ENCODE measurements at places on chromosomes 2 and 18.

GRCh38 chr2:236527159-236527630 lies 42.4 kb upstream of the ACKR3 start:
- DNase-seq = no peak

GRCh38 chr2:117712684-117713083 lies 101.8 kb upstream of the DDX18 start:
- DNase-seq = no peak

DNA sequence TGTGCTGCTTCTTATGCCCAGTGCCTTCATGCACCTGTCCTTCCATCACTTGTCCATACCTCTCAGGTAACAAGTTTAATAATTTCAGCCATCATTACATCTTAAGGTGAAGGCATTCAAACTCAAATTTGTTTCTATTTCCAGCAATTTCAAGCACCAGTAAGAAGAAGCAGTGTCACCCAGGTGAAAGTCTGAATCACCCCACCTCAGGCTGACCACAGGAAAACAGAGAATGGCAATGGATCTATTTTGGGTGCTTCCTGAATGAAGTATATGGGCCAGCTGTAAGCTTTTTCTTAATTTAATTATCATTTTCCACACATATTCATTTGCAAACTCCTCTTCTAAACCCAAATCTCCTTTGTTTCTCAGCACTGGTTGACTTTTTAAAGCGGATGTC lies 372.7 kb upstream of the SOX11 start:
- DNase-seq = no peak

DNA sequence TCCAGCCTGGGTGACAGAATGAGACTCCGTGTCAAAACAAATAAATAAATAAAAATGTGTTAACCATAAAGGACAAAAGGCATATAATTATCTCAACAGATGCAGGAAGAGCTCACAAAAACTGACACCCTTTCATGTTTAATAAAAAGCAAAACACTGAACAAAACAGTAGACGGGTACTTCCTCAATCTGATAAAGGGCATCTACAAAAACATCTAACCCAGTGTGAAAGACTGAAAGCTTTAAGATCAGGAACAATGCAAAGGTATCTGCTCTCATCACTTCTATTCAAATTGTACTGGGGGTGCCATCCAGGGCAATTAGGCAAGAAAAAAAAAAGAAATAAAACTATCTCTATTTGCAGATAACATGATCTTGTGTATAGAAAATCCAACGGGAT lies 11.7 kb upstream of the NCL start:
- DNase-seq = no peak

- no peak for DNase-seq
These were observed 75.6 kb downstream of the C1QL2 start for GRCh38 chr2:119082821-119083400.

DNA sequence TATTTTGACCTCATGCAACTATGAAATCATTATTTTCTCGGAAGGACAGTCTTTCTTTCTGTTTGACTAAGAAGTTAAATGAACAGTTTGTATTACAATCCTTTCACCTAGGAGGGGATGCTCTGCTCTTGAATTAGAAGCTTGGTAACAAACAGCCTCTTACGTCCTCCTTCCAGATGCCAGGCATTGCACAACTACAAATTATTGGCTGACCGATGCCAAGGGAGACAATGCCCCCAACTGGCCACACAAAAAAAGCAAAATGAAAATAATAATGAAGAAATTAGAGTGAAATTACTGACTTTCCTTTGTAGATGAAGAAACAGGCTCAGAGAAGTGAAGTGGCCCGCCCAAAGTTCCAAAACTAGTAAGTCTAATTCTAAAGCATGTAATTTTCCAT lies 177.9 kb downstream of the CYRIA start:
- DNase-seq = no peak

DNA sequence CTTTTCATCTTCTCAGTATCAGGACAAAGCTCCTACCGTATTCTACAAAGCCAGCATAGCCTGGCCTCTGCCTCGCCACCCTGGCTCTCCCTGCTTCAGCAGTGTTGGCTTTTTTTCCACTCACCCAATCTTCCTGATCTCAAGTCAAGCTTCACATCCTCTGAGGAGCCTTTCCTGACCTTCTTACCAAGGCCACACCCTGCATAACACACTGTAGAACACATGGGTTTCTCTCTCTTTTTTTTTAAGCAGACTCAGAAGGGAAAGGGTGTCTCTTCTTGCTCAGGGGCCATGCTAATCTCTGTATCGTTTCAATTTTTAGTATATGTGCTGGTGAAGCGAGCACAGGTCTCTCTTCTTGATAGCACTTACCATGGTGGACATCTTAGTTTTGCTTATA lies 15.2 kb downstream of the FBXO36 start:
- no peak for DNase-seq

DNA sequence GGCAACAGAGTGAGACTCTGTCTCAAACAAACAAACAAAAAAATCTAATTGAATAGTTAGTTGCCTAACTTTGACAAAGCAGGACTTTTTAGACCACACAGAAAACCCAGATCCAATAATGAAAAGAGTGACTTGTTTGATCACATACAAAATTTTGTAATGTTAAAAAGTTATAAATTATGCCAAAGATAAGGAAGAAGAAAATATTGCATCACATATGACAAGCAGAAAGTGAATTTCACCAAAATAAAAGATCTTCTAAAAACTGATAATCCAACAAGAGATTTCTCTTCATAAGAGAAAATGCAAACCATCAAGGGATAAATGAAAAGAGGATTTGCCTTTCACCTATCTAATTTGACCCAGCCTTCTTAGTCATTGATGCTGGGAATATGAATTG lies 2.8 kb upstream of the RMP24 start:
- DNase-seq = no peak

DNA sequence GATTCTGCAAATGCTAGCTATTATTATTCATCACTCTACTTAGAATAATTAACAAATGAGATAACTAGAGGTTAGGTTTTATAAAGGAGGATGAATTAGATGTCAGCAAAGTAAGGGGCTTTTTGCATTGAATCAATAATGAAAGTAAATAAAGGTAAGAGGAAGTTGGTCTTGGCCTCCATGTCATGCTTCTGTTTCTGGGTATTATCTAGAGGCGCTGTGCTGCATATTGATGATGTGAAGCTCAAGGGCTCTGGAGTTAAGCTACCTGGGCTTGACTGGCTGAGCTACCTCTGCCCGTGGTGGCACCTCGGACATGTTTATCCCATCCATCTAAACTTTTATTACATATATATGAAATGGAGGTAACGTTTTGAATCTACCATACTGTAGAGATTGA lies 350.9 kb downstream of the PARD3B start:
- no peak for DNase-seq

DNA sequence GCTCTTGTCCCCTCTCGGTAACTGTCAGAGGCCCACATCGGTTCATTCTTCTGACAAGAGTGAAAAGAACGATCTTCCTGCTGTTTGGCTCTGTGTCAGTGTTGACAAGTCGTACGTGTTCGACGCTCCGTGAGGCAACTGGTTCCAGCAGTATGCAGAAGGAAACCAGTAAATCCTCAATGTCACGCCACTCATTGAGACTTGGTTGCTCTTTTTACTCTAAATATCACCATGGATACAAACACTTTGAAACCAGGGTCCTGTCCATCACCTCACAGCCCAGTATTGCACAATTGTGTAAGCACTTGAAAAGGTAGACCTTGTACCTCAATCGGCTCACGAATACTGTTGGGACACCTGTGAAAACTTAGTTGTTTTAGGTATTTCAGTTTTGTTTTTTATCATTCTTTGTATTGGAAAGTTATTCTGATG lies 136.4 kb downstream of the ZNF407 start:
- DNase-seq = no peak

- no peak for DNase-seq
These were observed 3.7 kb downstream of the ZNF142 start for GRCh38 chr2:218655751-218656150.

- no peak for DNase-seq
These were observed 248.5 kb upstream of the SLC8A1 start for GRCh38 chr2:40700231-40700954.

DNA sequence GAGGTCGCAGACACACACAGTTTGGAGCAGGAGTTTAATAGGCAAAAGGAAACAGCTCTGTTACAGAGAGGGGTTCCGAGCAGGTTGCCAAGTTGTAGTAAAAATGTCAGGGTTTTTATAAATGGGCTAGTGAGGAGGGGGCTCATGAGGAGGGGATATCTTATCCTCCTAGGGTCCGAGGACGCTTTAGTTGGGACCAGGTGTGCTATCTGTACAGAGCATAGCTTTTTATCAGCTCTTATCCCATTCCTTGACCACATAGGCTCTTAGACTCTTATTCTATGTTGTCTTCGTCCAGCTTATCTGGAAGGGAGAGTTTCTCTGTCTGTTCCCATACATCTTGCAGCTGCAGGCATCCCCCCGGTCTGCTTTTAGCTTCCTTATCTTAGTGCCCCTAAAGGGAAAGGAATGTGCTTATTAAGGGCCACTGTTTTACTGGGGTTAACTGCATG lies 44.7 kb downstream of the PDK1 start:
- DNase-seq = no peak

Measured in naive thymus-derived CD8-positive, alpha-beta T cell (primary cell).